ENCODE measurements at places on chromosomes 2 and 18. TPM values are rescaled to one million over a fixed set of nuclear protein-coding genes. Genes with fewer than 3 reads are reported as not detected.

The MYOM1 gene
- 1.7 TPM for polyA plus RNA-seq

The TMEM182 gene
- 3.8 TPM for polyA plus RNA-seq

The REG3A gene
- polyA plus RNA-seq: not detected

The GALNT13 gene
- polyA plus RNA-seq: 10.9 TPM

The MYCN gene
- 27.2 TPM for polyA plus RNA-seq

Measured in neural cell (in vitro differentiated cells).